ENCODE measurements at places on chromosomes 2 and 18.

- no peak for DNase-seq
Observed at GRCh38 chr2:44965684-44966083, 24.2 kb downstream of the SIX3 start.

DNA sequence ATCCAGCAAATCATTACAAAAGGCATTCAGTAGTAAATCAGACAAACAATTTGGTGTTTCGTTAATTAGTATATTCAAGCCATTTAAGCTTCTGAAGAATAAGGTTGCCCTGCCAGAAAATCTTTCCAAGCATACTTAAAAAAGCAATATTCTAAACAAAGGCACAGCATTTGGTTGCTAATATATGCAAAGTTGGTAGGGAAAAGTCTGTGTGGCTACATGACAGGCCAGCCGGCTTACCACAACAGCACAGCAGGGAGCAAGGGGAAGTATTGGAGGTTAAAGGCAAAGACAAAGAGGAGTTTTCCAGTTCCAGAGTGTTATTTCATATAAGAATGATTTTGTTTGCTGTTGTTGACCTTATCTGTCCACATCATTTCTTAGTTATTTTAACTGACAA, 282.3 kb downstream of the MBD5 start:
- no peak for DNase-seq

DNA sequence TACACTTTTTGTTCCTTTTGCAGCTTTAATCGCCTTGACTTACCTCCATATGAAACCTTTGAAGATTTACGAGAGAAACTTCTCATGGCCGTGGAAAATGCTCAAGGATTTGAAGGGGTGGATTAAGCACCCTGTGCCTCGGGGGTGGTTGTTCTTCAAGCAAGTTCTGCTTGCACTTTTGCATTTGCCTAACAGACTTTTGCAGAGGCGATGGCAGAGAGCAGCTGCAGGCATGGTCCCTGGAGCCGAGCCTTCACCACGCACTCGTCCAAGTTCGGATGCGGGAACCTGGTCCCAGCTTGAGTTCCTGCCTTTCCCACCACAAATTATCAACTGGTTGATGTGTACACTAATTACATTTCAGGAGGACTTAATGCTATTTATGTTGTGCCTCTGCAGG, 232.7 kb downstream of the ALPK2 start:
- no peak for DNase-seq

GRCh38 chr2:165718610-165719210, 75.3 kb downstream of the GALNT3 start:
- DNase-seq, result no peak

GRCh38 chr2:118940486-118941120, 1.4 kb upstream of the MARCO start:
- no peak for DNase-seq

DNA sequence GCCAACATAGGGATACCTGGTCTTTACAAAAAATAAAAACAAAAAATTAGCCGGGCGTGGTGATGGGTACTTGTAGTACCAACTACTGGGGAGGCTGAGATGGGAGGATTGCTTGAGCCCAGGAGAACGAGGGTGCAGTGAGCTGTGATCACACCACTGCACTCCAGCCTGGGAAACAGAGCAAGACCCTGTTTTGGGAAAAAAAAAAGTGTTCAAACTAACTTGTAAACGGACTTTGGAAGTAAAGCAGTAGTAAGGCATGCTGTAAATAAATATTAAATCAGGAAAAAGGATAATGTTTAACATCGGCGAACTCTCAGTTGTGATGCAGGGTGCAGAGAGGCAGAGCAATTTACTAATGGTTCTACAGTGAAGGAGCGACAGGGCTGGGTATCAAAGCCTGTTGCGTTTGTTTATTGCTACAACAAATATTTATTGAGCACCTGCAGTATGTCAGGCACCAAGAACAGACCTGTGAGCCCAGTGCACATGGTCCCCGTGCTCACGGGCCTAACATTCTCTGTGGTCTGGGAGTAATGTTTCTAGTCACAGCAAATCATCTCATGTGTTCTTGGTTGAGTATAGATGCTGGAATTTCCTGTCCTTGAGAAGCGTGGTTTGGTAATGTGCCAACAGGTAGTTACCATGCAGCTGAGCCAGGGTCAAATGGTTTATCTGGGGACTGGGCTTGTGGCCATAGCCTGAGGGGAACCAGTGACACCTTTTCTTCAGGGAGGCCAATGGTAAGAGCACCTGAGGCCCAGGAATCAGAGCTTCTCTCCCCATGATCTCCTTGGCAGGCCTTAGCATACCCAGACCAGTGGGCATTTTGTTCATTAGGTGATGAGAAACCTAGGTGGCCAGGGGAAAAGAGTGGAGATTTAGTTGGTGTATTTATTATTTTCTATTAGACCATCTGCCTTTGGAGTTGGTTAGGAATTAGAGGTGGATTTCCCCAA, 27.9 kb upstream of the GREB1 start:
- DNase-seq, result no peak

- no peak for DNase-seq
Observed at GRCh38 chr2:188623995-188624643, 332.4 kb downstream of the GULP1 start.

- no peak for DNase-seq
Observed at GRCh38 chr18:35010993-35011392, 30.2 kb upstream of the MAPRE2 start.

DNA sequence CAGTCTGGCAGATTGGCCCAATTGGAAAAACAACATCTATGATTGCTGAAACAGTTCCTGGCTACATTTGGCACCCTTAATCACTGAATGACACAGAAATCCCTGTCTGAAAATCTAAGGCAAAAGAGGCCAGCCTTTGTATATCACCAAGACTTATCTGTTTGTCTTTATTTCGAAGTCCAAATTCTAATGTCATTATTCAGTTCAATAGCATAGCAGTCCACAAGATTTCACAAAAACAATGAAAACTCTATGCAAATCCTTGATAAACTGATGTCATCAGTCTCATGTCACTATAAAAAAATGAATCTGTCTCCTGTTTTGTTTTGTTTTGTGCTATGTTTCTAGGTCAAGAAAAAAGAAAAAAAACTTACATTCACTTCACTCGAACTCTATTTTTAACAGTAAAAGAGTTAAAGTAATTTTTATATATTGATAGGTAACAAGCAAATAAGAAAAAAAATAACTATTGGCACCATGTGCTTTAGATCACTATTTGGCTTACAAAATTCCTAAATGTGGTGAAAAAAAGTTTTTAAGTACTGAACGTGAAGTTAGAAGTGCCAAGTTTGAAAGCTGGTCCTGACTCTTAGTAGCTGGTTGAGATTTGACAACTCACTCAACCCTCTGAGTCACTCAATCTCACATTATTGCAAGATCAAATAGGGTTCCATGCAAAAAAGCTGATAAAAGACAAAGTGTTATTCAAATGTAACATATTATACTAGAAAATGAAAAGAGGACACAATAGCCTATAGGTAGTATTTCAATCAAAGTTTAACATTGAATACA, 359.3 kb downstream of the IRS1 start:
- no peak for DNase-seq

DNA sequence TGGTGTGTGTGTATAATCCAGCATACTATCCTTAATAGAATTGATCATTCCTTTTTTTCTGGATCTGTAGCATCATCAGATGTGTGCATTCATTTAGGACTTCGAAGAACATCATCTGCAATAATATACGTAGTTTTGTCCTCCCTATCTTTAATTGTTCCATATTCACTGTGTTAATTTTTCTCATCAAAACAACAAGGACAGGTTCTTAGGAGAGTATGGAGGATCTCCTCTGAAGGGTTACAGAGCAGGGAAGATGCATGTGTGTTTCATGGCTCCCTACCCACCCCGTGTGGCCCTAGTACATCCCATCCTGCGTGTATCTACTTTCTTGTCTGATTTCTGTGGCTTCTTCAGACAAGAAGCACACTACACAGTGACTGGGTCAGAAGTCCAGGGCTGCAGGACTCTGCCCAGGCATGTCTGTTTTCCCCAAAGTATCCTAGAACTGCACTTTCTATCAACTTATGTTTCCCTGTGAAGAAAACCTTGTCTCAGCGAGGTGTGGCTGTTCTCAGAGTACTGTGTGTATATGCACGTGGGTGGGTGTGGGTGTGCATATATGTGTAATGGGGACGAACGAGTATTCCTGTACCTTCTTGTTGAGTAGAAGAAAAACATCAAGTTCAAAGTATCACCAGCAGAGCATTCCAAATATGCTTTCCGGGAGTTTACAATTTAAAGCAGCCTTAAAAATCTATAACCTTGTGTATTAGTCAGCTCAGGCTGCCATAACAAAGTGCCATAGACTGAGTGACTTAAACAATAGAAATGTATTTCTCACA, 220.4 kb upstream of the FOSL2 start:
- no peak for DNase-seq

- DNase-seq, result no peak
Observed at GRCh38 chr2:8636041-8636491, 45.8 kb upstream of the ID2 start.

GRCh38 chr2:175166216-175166824, 1.7 kb downstream of the ATF2 start:
- DNase-seq, result no peak

DNA sequence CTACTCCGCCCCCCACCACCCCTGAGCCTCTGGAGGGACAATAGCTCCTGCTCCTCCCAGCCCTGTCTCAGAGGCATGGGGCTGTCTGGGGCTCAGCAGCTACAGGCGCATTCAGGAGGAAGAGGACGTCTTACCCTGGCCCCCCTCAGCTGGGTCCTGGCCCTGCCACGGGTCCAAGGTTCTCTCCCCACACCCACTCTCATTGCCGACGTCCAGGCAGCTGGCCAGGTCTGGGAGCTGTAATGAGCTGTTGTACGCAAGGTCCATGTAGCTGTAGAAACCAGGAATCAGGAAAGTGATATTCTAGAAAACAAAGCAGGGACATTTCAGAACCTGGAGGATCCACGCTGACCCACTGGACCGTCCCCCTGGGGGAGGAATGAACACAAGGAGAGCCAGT, 13.5 kb downstream of the PASK start:
- DNase-seq, result no peak

DNA sequence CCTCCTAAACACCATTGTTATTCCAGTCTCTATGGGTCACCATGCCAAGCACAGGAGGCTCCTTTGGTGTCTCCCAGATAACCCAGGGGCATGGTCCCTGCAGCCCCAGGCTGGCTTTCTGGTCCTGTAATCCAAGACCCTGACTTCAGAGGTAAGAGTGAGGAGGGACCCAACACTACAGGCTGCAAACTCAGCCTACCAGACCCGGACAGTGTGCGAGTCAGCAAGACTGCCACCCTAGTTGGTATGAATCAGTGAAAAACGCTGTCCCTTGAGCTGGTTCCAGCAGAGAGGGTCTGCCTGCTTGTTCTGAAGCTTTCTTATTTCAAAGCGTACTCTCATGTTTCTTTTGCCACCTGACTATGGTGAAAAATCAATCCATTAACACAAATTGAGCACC, 47.6 kb upstream of the ZFP36L2 start:
- no peak for DNase-seq

- no peak for DNase-seq
Observed at GRCh38 chr18:11004294-11004693, 145.1 kb downstream of the PIEZO2 start.

DNA sequence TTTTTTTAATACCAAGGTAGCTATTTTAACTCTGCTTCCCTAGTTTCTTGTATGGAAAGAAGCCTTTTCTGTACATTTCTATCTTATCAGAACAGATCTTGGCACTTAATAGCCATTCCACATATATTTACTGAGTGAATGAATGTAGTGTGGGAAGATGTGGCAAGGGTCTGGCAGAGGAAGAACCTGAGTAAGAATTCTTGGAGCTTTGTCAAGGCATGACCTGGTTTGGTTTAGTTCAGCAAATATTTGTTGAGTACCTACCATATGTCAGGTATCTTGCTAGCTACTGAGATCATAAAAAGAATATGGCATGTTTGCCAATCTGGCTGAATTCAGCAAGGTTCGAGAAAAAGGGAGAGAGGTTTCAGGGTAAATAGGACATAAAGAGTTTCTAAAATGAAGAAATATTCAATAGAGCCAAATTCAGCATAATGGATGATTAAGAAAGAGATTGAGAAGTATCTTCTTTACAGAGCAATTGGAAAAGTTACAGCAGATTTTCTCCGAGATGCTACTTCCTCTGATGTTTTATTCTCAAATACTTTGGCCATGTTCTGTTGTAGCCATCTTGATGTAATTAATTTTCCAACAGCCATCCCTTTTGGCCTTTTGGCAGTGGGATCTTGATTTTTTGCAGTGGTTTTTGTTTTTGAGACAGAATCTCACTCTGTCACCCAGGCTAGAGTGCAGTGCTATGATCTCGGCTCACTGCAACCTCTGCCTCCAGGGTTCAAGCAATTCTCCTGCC, 21.7 kb upstream of the MEP1B start:
- DNase-seq, result no peak

DNA sequence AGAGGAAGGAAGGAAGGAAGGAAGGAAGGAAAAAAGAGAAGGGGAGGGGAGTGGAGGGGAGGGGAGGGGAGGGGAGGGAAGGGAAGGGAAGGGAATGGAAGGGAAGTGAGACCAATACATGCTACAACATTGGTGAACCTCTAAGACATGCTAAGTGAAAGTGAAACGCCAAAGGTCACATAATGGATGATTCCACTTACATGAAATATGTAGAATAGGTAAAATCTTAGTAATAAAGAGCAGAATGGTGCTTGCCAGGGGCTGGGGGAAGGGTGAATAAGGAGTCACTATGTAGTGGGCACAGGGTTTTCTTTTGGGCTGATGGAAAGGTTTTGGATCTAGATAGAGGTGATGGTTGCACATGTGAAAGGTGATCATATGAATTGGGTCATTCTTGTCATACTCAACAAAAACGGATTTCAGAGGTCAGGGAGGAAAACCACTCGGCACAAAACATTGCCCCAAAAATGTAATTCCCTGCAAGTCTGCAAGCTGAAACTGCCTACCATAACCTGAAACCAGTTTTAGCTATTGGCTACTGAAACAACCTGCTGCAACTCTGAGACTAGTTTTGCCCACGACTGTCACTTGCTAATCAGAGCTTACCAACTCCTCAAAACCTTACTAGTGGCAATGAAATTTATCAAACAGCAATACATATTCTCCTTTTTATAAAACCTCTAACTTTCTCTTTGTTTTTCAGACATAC, 59.2 kb downstream of the CCDC141 start:
- no peak for DNase-seq

DNA sequence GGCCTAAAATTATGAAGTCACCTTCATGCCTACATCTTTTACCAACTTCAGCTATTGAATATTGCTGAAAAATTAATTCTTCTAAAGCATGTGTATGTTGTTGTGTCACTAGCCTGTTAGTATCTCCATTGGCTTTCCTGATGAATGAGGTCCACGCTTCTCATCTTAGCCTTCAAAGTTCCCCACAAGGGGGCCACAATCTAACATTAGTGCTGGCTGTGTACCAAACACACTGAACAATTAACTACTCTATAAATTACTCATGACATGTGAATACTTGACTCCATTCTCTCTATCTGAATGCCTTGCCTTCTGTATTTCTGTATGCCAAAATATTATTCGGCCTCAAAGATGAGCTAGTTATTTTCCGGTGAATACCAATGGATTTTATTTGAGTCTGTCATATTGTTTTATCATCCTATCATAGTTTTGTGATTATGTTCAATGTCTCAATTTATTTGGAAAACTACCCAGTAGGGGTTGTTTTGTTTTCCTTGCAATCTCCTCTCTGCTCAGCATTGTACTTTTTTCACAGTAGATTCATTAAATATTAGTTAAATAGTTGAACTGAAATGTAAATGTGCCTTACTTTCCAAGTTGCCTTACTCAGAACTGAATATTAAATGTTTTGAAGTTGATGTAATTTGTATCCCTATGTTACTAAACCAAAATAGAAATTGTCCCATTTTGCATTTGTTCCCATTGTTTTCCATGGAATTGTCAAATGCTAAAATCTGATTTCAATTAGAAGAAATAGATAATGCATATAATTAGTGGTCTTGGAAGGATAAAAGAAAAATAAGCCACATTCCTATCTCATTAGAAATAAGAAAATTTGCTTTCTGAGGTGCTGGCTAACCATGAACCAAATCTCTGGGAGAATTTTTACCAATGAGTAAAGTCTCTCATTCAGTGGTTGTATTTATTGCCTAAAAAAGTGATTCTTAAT, 208.4 kb upstream of the COL3A1 start:
- DNase-seq, result no peak

All from activated CD8-positive, alpha-beta memory T cell treated with anti-CD3 and anti-CD28 coated beads, Interleukin-2, amount 50 U/mL, for 48 hours (primary cell).